ENCODE measurements at places on chromosomes 1 and 21.

DNA sequence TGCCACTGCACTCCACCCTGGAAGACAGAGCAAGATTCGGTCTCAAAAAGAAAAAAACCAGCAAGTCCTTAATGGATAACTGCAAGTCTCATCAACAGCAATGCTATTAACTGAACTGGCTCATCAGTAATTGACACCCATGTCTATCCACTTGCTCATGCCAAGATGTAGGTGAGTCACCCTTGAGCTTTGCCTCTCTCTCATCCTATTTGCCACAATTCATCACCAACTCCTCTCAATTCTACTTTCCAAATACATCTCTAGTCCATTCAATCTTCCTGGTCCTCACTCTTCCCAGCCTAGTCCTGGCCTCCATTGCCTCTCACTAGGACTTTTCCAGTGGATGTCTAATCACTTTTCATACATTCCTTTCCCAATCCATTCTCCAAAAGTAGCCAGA, 103.7 kb upstream of the PRMT6 start:
- DNase-seq = no peak

- DNase-seq = no peak
These were observed 570.2 kb downstream of the DPYD start for GRCh38 chr1:97350662-97351061.

DNA sequence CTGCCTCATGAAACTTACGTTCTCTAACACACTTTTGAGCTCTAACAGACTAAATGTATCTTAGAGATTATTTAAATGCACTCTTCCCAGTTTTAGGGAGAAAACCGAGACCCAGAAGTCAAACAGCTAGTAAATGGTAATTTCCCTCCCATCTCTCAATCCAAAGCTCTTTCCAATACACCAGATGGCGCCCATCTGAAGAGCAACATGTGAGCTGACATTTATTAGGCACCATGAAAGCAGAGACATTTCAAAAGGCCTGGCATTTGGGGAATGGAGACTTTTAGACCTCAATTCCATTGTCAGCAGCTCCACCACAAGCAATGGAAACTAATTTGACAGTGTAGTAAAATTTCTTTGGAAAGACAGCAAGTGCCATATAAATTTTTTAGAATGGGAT, 191.4 kb downstream of the DAB1 start:
- DNase-seq = no peak

DNA sequence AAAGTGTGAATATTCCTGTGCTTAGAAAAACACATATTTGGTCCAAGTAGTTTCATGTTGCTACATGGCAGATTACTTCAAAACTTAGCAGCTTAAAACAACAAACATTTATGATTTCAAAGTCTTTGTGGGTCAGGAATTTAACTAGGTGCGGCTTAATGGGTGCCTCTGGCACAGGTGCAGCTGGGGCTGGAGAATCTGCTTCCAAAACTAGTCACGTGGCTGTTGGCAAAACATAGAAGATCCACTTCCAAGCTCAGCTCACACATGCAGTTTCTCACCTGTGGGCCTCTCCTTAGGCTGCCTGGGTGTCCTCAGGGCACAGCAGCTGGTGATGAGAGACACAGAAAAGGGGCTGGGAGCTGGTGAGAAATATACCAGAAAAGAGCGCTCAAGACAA, 263.4 kb downstream of the TTLL7 start:
- no peak for DNase-seq

DNA sequence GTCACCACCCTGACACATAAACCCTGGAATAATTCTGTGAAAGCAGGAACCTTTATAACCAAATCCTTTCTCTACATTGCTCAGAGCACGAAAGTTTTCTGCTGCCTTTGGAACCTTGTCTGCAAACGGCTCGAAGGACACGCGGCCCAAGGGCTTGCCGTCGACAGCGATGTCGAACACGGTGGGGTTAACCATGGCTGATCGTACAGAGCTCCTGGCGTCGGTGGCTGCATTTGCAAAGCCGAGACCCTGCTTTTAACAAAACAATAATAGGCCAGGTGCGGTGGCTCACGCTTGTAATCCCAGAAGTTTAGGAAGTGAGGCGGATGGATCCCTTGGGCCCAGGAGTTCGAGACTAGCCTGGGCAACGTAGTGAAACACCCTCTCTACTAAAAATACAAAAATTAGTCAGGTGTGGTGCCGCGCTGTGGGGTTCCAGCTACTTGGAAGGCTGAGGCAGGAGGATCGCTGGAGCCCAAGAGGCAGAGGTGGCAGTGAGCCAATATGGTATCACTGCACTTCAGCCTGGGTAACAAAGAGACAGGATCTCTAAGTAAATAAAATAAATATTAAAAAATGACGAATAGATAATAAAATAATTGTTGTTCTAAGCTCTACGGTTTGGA, 2.2 kb upstream of the EIF2B3 start:
- DNase-seq = no peak

GRCh38 chr1:211336161-211336560, 9.5 kb downstream of the TRAF5 start:
- DNase-seq = no peak

DNA sequence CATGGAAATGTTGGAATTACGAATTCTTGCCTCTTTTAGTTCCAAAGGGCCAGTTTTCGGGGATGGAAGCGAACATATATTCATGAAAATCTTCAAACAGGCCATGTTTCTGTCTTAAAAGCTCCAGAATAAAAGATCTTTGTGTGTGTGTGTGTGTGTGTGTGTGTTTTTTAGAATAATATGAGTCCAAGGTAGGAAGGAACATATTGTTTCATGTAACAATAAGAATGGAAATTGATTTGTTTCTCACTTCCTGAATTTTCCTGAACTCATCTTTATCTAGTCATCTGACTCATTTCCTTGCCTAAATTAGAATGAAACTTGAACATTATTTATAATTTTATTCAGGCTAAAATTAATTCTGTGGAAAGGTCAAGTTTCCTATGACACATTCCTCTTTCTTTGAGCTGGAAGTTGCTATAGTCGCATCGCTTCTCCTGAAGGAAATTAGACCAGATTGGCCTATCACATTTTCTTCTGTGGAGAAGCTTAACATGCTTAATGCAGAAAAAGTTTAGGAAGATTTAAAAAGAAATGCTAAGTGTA, 805.1 kb upstream of the ADAMTS5 start:
- DNase-seq = no peak

DNA sequence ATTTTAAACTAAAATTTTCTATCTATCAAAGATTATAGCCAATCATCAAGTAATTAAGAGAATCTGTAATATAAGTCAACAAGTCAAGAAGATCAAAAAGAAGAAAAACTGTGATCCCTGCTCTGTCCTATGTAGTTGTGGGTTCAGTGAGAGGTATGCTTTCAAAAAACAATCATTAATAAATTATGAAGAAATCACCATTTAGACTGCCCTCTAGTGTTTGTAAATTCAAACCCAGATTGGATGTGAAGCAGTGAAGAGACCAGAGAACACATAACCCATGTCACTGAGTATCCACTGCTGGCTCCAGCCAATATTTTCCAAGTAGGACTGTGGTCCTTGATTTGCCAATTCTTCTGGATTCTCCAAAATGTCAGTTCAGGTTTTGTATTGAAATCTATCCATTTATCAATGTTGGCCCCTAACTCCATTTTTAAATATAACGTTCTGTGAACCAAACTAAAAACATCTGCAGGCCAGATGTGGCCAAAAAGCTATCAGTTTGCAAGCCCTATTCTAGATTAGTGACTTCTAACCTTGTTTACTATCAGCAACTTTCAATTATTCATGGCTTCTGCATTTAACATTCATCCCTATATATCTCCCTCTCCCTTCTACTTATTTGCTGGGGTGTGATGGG, 467.5 kb upstream of the CXADR start:
- DNase-seq = no peak

- no peak for DNase-seq
These were observed 17.1 kb downstream of the ARHGEF16 start for GRCh38 chr1:3471356-3472087.

GRCh38 chr1:169859001-169859400, 34.7 kb downstream of the SCYL3 start:
- DNase-seq = no peak

GRCh38 chr1:157096881-157097280, 2.7 kb downstream of the ETV3L start:
- no peak for DNase-seq

DNA sequence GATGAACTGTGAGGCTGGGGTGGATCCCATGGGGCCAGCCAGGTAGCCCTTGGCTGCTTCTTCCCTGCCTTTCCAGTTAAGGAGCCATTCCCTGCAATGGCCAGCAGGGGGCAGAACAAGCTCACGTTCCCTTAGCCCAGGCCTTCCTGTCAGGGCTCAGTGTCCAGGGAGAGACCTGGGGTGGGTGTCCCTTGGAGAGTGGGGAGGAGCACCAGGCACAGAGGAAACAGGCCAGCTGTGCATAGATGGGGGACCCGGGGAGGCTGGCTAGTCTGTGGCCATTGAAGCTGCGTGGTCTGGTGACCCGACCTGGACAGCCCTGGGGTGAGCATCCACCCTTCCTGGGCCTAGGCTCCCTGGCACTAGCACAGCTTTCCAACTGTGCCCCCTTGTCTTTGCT, 13.2 kb upstream of the EPS8L3 start:
- DNase-seq = peak; percentile 76

DNA sequence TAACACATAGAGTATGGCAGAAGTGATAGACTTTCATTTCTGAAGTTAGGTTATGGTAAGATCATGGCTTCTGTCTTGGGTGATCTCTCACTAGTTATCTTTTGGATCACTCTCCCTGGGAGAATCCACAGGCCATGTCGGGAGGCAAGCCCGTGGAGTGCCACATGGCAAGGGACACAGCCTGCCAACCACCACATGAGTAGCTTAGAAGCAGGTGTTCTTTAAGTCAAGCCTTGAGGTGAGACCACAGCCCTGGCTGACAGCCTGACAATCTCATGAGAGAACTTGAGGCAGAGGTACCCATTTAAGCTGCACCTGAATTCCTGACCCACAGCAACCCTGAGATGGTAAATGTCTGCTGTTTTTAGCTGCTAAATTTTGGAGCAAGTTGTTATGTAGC, 130.4 kb downstream of the KCNN3 start:
- no peak for DNase-seq

DNA sequence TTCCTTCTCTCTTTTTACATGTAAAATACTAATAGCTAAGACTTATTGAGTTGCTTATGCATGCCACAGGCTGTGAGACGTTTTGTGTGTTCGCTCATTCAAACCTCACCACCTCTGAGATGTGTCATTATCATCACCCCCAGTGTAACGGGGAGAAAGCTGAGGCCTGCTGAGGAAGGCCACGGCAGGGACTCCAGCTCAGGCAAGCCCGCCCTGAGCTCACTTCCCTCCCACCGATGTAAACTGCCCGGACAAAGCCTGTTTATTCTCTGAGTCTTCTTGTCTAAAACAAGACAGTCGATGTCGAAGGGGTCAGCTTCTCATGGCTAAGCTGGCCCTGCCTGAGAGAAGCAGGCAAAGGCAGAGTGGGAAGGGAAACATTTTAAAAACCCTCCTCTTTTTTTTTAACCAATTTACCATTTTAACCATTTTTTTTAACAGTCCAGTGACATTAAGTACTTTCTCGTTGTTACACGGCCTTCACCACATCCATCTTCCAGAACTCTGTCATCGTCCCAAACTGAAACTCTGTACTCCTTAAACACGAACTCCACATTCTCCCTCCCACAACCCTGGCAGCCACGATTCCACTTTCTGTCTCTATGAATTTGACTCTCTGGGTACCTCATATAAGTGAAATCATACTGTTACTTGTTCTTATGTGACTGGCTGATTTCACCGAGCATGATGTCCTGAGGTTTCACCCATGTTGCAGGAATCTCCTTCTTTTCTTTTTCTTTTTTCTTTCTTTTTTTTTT, 204.8 kb upstream of the GALNT2 start:
- DNase-seq = no peak

DNA sequence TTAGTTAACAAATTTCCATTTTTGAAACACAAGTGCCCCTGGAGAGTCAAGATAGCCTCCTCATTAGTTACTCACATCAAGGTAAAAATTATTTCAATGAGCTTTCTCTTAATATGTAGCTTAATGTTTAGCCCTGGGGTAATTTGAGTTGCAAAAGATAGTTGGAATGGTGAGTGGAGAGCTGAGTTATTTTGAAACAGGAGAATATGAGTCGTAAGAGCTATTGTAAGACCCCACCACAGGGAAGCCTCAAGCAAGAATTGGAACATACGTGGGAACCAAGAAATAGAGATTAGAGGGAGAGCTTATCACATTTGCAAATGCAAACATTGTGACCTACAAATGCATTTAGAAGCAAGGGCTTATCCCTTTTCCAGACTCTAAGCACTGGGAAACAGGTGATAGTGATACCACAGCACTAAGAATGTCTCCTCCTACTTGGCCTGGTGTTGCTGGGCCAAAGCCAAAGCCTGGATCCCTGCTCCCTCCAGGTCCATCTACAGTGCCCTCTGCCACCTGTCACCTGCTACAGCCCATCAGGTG, 635.1 kb downstream of the PTPRC start:
- DNase-seq = no peak

DNA sequence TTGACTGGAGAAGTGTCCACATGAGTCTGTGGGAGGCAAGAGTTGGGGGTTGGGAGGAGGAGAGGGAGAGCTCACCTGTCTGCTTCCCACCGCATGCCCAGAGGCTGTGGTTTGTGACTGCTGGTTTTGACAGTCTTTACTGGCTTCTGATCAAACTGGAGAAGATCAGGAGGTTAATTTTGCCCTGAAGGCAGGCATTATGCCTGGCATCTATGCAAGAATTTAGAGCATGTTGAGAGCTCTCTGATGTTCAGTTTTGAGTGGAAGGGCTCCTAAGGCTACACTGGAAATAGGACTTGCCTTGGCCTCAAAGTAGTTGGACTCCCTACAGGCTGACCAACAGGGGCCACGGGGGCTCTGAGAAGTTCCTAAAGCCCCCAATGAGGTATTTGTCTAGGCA, 101.6 kb downstream of the TLR5 start:
- DNase-seq = no peak

DNA sequence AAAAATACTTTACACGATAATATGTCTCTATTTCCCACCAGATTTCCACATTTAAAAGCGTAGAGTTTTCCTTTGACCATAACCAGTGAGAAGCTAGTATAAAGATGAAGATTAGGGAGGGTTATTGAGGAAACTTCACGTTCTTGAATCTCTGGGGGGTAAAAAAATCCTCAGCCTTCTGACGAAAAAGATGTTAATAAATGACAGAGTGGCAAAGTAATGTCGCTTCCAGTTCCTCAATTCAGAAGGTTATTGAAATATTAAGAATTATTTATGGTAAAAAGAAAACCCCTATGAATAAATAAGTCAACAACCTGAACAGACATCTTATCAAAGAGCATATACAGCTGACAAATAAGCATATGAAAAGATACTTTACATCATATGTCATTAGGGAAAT, 241.0 kb downstream of the GPATCH2 start:
- no peak for DNase-seq

DNA sequence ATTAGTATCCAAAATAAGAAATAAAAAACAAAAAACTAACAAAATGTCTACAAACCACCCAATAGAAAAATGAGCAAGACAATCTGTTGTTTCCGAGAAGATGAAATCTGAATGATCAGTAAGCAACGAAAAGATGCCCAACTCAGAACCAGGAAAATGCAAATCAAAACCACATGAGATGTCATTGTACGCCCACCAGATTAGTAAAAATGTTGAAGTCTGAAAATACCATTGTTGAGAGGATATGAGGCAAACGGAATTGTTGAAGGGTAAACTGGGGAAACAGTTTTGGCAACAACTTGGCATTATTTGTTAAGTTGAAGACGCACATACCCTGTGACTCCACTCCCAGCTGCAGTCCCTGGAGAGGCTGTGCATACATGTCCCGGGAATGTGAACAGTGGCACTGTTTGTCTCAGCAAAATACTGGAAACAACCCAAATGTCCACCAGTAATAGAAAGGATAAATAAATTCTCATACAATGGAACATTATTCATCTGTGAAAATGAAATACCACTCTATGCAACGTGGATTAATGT, 10.6 kb downstream of the ZBTB17 start:
- peak; percentile 44 for DNase-seq

- no peak for DNase-seq
These were observed 8.0 kb downstream of the ZNF669 start for GRCh38 chr1:247096112-247096511.
